ENCODE measurements at places on chromosomes 2 and 18.
A peak's percentile ranks its signal among the peaks of the same experiment; 100 is the strongest.

DNA sequence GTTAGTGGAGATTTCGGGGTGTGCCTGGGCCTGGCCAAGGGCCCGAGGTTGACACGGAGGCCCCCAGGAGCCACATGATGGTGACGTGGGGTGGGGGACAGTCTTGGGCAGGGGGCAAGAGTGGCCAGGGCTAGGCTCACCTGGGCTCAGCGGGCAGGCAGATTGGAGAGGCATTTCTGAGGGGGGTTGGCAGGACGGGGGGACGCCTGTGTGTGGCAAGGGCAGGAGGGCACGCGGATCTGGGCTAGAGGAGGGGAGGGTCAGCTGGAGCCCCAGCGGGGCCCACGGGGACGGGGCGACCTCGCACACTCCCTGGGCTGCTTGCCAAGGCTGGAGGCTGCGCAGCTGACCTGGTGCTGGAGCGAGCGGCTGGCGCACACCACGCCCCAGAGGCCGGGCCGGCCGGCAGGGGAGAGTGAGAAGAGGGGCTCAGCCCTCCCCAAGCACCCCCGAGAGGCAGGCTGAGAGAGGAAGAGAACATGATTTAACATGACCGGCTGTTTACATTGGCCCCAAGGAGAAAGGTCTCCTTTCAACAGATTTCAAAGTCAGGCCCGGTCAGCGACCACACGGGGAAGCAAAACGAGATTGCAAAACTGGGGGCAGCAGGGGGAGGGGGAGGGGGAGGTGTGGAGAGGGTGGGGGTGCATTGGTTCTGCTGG, 38.0 kb upstream of the SNED1 start:
- DNase-seq = no peak

- DNase-seq = no peak
These were observed 88.5 kb downstream of the TGIF1 start for GRCh38 chr18:3538456-3538855.

DNA sequence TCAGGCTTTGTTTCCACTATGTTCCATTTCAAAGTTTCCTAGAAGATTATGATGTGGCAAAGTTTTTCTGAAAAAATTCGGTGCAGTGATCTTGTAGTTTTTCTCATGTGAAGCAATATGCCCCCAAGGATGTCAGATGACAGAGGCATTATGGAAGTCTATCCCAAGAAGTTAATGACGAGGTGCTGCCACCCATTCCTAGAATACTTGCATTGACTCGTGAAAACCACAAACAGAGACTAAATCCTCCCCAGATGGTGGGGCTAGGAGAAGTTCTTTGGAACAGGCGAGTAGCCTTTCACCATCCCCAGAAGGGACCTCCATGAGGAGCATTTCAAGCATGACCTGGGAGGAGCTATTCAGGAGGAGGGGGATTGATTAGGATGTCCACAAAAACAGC, 40.2 kb upstream of the COPS8 start:
- no peak for DNase-seq

DNA sequence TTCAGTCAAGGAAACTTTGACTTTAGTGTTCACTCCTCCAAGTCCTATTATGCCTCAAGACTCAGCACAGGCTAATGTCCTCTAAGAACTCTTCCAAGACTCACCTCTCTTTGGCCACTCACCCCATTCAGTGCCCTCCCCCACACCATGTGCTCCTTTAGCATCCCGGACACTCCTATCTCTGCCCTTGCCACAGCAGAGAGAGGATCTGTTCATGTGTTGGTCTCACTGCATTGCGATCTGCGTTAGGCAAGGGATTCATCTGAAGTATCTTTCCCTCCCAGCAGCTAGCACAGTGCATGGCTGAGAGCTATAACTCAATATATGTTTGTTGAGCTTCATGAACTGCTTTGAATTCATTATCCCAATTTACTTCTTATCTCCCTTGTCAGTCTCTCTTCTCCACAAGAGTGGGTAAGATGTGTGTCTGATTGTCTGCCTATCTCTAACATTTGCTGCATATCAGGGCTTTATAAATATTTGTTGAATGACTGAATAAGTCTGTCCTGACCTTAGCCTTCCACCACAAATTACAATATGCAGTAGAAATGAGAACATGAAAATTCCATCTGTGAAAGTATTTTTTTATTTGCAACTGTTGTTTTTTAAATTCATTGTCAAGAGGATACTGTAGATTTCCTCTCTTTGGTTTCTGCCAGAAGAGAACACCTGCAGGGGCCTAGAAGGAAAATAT, 179.9 kb upstream of the NCKAP5 start:
- no peak for DNase-seq

GRCh38 chr18:32802591-32803451, 30.0 kb upstream of the KLHL14 start:
- no peak for DNase-seq

GRCh38 chr2:118363604-118364003, 275.3 kb downstream of the INSIG2 start:
- no peak for DNase-seq

DNA sequence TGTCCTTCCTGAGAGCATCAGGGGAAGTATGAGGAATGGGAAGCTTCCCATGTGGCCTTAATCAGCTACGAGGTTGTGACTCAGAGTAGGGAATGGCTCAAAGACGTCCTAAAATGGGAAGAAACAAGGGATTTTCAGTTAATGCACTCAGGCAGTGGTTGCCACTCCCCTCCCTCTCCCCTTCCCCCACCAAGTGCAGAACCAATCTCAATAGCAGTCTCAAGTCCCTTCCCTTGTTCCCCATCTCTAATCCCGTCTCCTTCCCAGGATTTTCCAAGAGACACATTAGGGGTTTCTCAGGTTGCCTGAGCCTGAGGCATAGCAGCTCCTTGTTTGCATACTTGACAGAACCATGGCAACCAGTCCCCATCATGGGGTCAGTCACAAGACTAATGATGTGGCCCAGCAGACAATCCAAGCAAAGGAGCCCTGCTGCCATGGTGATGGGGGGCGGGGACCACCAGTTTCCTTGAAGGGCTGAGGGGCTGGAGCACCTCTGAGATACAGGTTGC, 18.2 kb upstream of the RESP18 start:
- no peak for DNase-seq

DNA sequence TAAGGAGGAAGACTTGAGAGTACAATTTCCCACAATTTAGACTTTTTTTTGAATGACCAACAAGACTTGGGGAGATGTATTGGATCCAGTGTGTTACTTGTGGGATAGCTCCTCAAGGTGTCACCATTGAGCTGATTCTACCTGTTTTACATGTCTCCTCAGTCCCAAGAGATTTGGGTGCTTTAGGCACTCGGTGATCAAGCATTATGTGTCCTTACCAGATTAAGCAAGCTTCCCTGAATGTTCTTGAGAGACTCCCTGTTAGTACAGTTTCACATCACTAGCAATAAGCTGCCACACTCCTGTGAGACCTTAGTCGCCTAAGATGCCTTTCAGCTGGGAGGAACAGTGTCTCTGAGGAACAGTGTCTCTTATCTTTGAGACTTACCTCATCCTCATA, 384.3 kb upstream of the SYT4 start:
- no peak for DNase-seq

DNA sequence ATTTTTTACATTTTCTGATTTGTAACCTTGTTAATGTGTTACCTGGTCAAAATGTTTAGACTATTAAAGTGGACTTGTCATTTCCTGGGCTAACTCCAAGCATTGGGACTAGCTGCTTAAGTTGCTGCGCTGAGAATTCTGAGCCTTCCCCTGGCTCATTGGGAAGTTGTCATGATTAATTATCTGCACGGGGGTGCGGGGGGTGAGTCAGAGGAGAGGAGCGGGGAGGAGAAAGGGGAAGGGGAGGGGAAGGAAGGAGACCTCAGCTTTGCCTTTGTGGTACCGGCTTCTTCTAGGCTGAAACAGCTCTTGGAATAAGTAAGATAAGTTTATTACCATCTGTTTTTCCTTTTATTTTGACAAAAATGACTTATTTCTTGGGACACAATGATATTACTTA, 52.9 kb upstream of the APCDD1 start:
- DNase-seq = no peak

DNA sequence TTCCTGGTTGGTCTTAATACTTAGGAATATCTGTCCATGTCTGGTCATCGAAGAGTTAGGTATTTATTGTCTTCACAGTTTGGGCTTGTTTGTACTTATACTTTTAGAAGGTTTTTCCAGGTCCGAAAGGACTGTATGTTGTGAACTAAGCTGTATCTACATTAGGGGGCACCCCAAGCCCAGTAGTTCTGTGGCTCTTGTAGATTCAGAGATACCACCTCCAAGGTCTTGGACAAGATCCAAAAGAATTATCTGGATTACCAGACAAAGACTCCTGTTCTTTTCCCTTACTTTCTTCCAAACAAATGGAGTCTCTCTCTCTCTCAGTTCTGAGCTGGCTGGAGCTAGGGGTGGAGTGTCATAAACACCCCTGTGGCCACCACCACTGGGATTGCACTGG, 328.7 kb downstream of the ZNF804A start:
- DNase-seq = no peak

DNA sequence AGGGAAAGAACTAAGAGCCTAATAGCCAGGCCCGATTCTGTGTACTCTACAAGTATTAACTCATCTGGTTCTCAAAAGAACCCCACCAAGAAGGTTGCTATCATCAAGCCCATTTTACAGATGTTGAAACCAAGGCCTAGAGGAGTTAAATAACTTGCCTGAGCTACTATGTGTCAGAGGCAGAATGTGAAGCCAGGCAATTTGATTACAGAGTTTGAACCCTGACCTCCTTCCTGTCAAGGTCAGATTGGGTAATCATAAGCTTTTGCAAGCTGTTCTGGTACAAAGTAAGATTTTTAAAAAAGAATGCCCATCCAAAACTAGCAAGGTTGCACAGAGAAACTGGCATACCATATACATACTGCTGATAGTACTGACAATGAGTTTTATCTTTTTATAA, 227.1 kb downstream of the HAUS1 start:
- no peak for DNase-seq

DNA sequence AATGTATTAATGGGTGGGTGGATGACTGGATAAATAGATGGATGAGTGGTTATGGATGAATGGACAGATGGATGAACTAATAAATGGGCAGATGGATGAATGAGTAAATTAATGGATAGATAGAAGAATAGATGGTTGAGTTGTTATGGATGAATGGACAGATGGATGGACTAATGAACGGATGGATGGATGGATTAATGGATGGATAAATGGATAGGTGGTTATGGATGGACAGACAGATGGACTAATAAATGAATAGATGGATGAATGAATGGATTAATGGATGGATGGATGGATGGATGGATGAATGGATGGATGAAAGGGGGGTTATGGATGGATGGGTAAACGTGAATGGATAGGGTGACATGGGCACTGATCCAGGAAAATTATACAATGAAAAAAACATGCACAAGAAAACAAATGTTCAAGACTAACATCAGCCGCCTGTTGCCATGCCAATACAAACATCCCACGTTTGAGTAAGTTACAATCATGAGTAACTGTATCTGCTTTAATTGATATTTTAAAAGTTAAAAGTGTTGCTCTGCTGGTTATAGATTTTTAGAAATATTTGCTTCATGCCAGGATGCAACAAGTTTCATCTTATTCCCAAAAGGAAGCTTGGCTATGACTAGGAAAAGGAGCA, 20.8 kb downstream of the PXDN start:
- DNase-seq = no peak

DNA sequence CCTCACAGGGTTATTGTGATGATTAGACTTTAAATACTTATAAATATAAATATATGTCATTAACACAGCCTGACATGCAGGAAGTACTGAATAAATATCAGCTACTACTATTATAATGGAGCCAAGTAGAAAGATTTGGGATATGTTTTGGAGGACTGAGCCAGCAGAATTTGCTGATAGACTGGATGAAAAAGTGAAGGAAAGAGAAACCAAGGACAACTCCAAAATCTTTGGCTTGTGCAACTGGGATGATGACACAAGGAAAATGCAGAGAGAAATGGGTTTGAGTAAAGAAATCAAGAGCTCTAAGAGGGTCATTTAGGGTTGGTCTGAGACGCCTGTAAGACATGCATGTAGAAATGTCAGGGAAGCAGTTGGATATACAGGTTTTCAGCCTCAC, 15.6 kb downstream of the ADD2 start:
- no peak for DNase-seq

- peak; percentile 34 for DNase-seq
These were observed 22.5 kb downstream of the LIPG start for GRCh38 chr18:49584394-49584793.

DNA sequence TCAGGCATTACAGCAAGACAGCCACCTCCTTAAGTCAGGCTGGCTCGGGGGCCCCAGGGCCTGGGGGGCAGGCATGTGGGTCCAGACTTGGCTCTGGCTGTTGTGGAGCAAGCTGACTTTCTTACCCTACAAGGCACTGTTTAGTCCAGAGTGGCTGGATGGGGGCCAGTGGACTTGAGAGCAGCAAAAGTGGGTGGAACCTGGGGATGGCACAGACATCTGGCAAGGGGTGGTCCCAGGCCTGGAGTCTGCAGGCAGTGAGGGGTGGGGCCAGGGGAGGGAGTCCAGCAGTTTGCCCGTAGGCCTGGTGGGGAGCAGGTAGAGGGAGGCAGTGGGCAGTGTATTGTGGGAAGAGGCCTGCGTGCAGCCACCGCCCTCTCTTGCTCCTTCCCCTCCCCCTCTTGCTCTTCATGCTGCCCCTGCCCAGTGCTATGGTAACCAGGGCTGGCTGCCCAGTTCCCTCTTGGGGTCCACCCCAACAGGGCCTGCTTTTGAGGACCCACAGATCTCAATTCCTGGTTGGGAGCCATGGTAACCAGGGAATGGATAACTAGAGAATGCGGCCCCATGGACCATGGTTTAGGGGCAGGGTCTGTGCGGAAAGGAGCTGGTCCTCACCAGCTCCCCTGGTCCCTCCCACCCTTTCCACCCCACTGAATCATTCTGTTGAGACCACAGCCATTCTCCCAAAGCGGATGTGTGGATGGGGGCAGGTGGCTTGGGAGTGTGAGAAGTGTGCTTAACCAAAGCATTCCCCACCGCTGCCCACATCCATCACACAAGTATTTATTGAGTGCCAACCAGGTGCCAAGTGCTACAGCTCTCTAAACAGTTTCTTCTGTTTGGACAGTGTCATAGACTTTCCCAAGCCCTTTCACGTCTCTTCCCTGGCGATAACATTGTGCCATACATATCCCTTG, 19.3 kb downstream of the SPEG start:
- DNase-seq = peak; percentile 23

GRCh38 chr2:66236816-66237802, 197.8 kb upstream of the MEIS1 start:
- no peak for DNase-seq

All from pons (tissue), 1 donor.